ENCODE measurements at places on chromosomes 5 and 9. TPM values are rescaled to one million over a fixed set of nuclear protein-coding genes. Genes with fewer than 3 reads are reported as not detected.

IQGAP2 gene
- 13.4 TPM for total RNA-seq

DNA sequence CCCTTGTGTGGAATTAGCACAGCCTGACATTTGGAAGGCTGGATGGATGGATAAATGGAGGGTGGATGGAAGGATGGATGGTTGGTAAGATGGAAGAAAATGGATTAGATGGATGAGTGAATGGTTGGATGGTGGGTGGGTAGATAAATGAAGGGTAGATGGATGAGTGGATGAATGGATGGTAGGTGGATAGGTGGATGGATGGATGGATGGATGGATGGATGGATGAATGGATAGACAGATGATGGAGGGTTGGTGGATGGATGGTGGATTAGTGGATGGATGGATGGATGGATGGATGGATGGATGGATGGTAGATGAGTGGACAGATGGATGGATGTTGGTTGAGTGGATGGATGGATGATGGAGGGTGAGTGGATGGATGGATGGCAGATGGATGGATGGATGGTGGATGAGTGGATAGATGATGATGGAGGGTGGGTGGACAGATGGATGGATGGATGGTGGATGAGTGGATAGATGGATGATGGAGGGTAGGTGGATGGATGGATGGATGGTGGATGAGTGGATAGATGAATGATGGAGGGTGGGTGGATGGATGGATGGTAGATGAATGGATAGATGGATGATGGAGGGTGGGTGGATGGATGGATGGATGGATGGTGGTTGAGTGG is 175.6 kb upstream of the PPP1R26 start:
- no peak overlapping the region for H3K27ac ChIP-seq
- H3K27me3 ChIP-seq = peaks cover 83% of the 10 kb centered on the region
- no peak overlapping the region for H3K4me3 ChIP-seq
- H3K4me1 ChIP-seq = peaks cover 3% of the 10 kb centered on the region
- no peaks in the 10 kb centered on the region for H3K36me3 ChIP-seq
- no peak for DNase-seq

KIF4B gene
- total RNA-seq = not detected

BNIP1 gene
- 16.5 TPM for total RNA-seq
